ENCODE measurements at places on chromosomes 1 and 21.

- DNase-seq, result no peak
Measured at GRCh38 chr1:118155106-118155505, 29.9 kb downstream of the SPAG17 start.

DNA sequence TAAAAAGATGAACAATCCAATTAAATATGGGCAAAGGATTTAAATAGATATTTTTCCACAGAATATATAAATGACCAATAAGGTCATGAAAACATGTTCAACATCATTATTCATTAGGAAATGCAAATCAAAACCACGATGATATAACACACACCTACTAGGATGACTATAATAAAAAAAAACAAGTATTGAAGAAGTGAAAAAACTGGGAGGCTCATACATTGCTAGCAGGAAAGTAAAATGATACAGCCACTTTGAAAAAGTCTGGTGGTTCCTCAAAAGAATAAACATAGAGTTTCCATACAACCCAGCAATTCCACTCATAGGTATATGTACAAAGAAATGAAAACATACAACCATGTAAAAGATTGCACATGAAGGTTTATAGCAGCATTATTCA lies 75.7 kb upstream of the RAB4A start:
- DNase-seq, result no peak

DNA sequence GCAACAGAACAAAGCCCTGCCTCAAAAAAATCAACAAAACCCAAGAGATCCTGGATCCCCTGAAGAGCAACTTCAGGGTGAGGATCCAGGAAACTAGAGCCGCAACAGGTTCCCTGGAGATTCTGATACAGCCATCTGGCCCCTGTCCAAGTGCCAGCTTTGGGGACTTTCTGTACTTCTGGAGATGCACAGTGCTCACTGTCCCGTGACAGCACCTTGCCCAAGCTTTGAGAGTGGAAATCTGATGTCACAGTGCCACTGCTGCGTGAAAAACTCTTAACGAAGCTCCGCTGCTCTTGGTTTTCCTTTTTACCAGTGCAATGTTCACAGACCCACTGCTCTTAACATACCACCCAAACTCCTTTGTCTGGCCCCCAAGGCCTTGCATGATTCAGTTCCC lies 26.3 kb downstream of the STK40 start:
- no peak for DNase-seq

- DNase-seq, result no peak
Measured at GRCh38 chr1:220335668-220336067, 63.4 kb upstream of the RAB3GAP2 start.

- DNase-seq, result peak; percentile 99
Measured at GRCh38 chr1:26772687-26773086, 15.1 kb upstream of the PIGV start.

Measured in IMR-90 (cell line).